H1 (cell line): ENCODE measurements at places on chromosomes 2 and 18. TPM values are rescaled to one million over a fixed set of nuclear protein-coding genes. Genes with fewer than 3 reads are reported as not detected.

The CMPK2 gene
- 0.46 and 0.53 TPM in 2 replicates for polyA plus RNA-seq

The RHOB gene
- polyA plus RNA-seq = 9.3 and 17.8 TPM in 2 replicates

The SNRNP200 gene
- polyA plus RNA-seq = 289 and 302 TPM in 2 replicates

The MAP4K3 gene
- polyA plus RNA-seq = 6.5 and 11.4 TPM in 2 replicates

The GPR75 gene
- 3.5 and 4.3 TPM in 2 replicates for polyA plus RNA-seq

The NDUFAF7 gene
- 34.0 and 50.2 TPM in 2 replicates for polyA plus RNA-seq

The HOXD3 gene
- polyA plus RNA-seq = not detected in 2 replicates

The NT5C1B gene
- polyA plus RNA-seq = not detected in 2 replicates

The TRIB2 gene
- polyA plus RNA-seq = 40.8 and 55.1 TPM in 2 replicates

The ABCG8 gene
- polyA plus RNA-seq = 0.02 TPM in 1 of 2 replicates, not detected in the other

The DSC3 gene
- polyA plus RNA-seq = 0.61 and 0.70 TPM in 2 replicates

The GALNT14 gene
- polyA plus RNA-seq = 12.6 and 13.0 TPM in 2 replicates

The IL1RN gene
- polyA plus RNA-seq = not detected in 2 replicates

The DUSP28 gene
- 2.3 and 3.3 TPM in 2 replicates for polyA plus RNA-seq

The SANBR gene
- 3.4 and 3.5 TPM in 2 replicates for polyA plus RNA-seq

The MAPK4 gene
- polyA plus RNA-seq = 3.3 and 3.7 TPM in 2 replicates

The RNU2-63P gene
- polyA plus RNA-seq = not detected in 2 replicates

The RUFY4 gene
- 0.38 and 0.66 TPM in 2 replicates for polyA plus RNA-seq

The LRP1B gene
- 0.03 and 0.08 TPM in 2 replicates for polyA plus RNA-seq

The OXER1 gene
- 2.9 and 3.7 TPM in 2 replicates for polyA plus RNA-seq

The TM4SF20 gene
- not detected in 2 replicates for polyA plus RNA-seq

The CLEC4F gene
- not detected in 2 replicates for polyA plus RNA-seq

The ANTXR1 gene
- 14.5 and 15.8 TPM in 2 replicates for polyA plus RNA-seq

The KCNS3 gene
- 23.0 and 28.6 TPM in 2 replicates for polyA plus RNA-seq

The COL6A3 gene
- 1.2 and 1.9 TPM in 2 replicates for polyA plus RNA-seq

The OSR1 gene
- 0.05 TPM in 2 replicates for polyA plus RNA-seq

The LOXHD1 gene
- 0.02 and 0.03 TPM in 2 replicates for polyA plus RNA-seq

The DSG1 gene
- polyA plus RNA-seq = 0.06 TPM in 2 replicates

The ASTL gene
- polyA plus RNA-seq = 1.4 and 2.2 TPM in 2 replicates

The SUCLG1 gene
- 14.6 and 19.9 TPM in 2 replicates for polyA plus RNA-seq

The OTOS gene
- polyA plus RNA-seq = 0.17 and 0.19 TPM in 2 replicates

The CNOT9 gene
- 64.3 and 79.3 TPM in 2 replicates for polyA plus RNA-seq

The ZNF24 gene
- polyA plus RNA-seq = 7.3 and 12.5 TPM in 2 replicates

The ALKAL2 gene
- 4.3 and 4.6 TPM in 2 replicates for polyA plus RNA-seq

The LBX2 gene
- polyA plus RNA-seq = 0.27 and 0.42 TPM in 2 replicates

The CCL20 gene
- polyA plus RNA-seq = not detected in 2 replicates

The MFF gene
- polyA plus RNA-seq = 26.4 and 36.2 TPM in 2 replicates

The ABCB11 gene
- not detected in 2 replicates for polyA plus RNA-seq

The TNS1 gene
- polyA plus RNA-seq = 1.5 and 1.9 TPM in 2 replicates

The TRIM43 gene
- polyA plus RNA-seq = not detected in 2 replicates

The NT5DC4 gene
- not detected in 2 replicates for polyA plus RNA-seq

The THSD7B gene
- 0.50 and 0.60 TPM in 2 replicates for polyA plus RNA-seq

The TMEM200C gene
- polyA plus RNA-seq = 3.4 and 4.2 TPM in 2 replicates

The BOLL gene
- 0.03 TPM in 1 of 2 replicates, not detected in the other for polyA plus RNA-seq

The PARD3B gene
- polyA plus RNA-seq = 0.97 and 1.2 TPM in 2 replicates

The NPPC gene
- polyA plus RNA-seq = 1.3 TPM in 2 replicates
